Sigmoid colon (tissue), 7 donors: ENCODE measurements at places on chromosomes 1 and 21. TPM values are rescaled to one million over a fixed set of nuclear protein-coding genes. Genes with fewer than 3 reads are reported as not detected.

DNA sequence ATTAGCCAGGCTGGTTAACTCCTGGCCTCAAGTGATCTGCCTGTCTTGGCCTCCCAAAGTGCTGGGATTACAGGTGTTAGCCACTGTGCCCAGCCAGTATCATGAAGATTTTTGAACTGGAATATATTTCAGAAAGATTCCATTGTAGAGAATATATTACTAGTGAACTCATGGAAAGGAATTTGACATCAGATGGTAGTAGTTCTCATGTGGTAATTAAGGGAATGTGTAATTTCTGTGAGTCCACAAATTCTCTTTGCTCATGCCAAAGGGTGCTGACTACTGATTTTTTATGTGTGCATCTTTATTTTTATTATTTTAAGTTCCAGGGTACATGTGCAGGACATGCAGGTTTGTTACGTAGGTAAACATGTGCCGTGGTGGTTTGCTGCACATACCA is 10.4 kb downstream of the DTL start:
- H3K4me3 ChIP-seq, result no peak overlapping the region
- no peak overlapping the region for H3K27ac ChIP-seq
- no peak for DNase-seq

DNA sequence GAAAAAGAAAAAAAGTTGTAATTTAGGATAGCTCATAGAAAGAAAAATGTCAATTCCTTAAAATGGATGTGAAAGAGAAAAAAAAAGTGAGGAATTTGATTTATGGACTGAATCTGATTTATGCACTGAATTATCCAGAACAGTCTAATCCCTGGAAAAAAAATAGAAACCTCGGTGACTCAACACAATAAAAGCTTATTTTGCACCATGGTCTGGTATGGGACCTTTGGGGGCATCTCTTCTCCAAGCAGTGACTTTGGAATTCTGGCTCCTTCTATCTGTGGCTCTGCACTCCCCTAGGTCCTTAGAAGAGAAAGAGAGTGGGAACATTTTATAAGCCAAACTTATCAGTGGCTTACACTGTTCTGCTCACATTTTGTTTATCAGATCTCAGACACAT is 471.7 kb upstream of the B3GALT2 start:
- no peak overlapping the region for H3K4me3 ChIP-seq
- no peak overlapping the region for H3K27ac ChIP-seq
- peaks cover 33% of the 10 kb centered on the region for H3K4me1 ChIP-seq
- no peaks in the 10 kb centered on the region for H3K36me3 ChIP-seq
- H3K27me3 ChIP-seq, result no peaks in the 10 kb centered on the region
- DNase-seq, result no peak

Gene CHI3L1
- 9.1 TPM for total RNA-seq

Gene S100A16
- total RNA-seq, result 37.8 TPM
